PC-3 (cell line): ENCODE measurements at places on chromosomes 12 and 14. TPM values are rescaled to one million over a fixed set of nuclear protein-coding genes. Genes with fewer than 3 reads are reported as not detected.

TMTC3 gene
- total RNA-seq: 10.0 and 11.4 TPM in 2 replicates

AKAP5 gene
- 0.58 and 0.86 TPM in 2 replicates for total RNA-seq

CRY1 gene
- total RNA-seq: 32.0 and 32.4 TPM in 2 replicates

DNA sequence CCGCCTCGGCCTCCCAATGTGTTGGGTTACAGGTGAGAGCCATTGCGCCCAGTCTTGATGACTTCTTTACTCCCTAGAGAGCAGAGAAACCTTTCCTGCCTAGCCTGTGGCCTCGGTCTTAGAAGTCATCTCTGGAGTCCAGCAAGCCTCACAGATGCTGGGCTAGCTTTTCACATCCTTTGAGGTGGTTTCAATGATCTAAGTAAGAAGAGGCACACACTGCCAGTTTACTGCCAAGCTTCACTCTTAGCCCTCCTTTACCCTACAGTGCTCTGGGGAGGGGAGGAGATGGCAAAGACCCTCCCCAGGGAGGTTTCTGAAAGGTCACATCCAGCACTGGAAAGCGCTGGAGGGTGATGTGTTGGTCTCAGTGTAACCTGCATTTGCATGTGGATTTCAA, 304.8 kb downstream of the PCNX1 start:
- no peaks in the 10 kb centered on the region for H3K27me3 ChIP-seq
- no peak overlapping the region for H3K4me3 ChIP-seq
- no peak for DNase-seq

DNA sequence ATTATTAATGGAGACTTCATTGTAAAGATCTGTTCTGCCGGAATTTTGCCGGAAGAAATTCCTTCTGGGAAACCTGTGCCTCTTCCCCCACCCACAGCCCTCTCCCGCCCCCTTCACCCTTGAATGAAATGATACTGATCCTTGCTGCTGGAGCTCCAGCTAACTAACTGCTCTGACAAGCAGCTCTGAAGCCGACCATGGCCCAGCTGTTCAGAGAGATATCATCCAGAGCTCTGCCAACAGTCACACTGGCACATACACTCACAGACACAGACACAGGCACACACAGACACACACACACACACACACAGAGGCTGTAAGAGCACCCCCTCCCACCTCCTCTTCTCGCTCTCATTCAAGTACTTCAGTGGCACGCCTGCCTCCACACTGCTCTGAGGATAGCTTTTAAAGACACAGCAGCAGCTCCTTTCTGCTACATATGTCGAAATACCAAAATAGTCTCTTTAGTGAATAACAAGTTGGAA, 88.6 kb downstream of the R3HDM2 start:
- H3K27ac ChIP-seq: no peak overlapping the region
- H3K4me3 ChIP-seq: no peak overlapping the region
- 0 out of 2 replicates have a peak, but pooled peaks cover 2% of the 10 kb centered on the region for H3K36me3 ChIP-seq
- DNase-seq: no peak
- H3K27me3 ChIP-seq: no peaks in the 10 kb centered on the region
- H3K4me1 ChIP-seq: no peaks in the 10 kb centered on the region

- DNase-seq: no peak
- H3K27ac ChIP-seq: no peak overlapping the region
- H3K36me3 ChIP-seq: no peaks in the 10 kb centered on the region
- peaks cover 25% of the 10 kb centered on the region for H3K4me1 ChIP-seq
- no peaks in the 10 kb centered on the region for H3K27me3 ChIP-seq
Measured at GRCh38 chr14:91372671-91373495, 44.7 kb downstream of the CCDC88C start.

- DNase-seq: peak; percentile 98
- H3K27me3 ChIP-seq: no peaks in the 10 kb centered on the region
- peaks cover 10% of the 10 kb centered on the region; the same call in 1 of the 2 replicates for H3K36me3 ChIP-seq
- peak overlapping the region; percentile 67 for H3K27ac ChIP-seq
- no peak overlapping the region for H3K4me3 ChIP-seq
- peaks cover 27% of the 10 kb centered on the region for H3K4me1 ChIP-seq
Measured at GRCh38 chr14:72745546-72745945, 148.4 kb downstream of the DPF3 start.

DNA sequence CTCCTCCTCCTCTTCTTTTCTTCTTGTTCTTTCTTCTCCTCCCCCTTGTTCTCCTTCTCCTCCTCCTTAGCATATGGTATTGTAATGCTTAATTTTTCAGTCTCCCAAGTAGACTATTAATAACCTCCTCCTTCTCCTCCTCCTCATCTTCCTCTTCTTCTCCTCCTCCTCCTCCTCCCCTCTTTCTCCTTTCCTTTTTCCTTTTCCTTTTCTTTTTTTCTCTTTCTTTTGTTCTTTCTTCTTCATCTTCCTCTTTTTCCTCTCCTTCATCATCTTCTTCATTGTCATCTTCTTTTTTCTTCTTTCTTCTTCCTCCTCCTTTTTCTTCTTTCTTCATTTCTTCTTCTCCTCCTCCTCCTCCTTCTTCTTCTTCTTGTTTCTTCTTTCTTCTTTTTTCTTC, 251.6 kb upstream of the ARHGAP5 start:
- H3K27ac ChIP-seq: no peak overlapping the region
- H3K36me3 ChIP-seq: no peaks in the 10 kb centered on the region
- no peaks in the 10 kb centered on the region for H3K4me1 ChIP-seq
- DNase-seq: no peak

- H3K4me3 ChIP-seq: no peak overlapping the region
- peaks cover 33% of the 10 kb centered on the region for H3K27me3 ChIP-seq
- H3K4me1 ChIP-seq: no peaks in the 10 kb centered on the region
- no peak overlapping the region for H3K27ac ChIP-seq
- DNase-seq: no peak
Measured at GRCh38 chr14:91796617-91797347, 64.9 kb upstream of the CATSPERB start.

DNA sequence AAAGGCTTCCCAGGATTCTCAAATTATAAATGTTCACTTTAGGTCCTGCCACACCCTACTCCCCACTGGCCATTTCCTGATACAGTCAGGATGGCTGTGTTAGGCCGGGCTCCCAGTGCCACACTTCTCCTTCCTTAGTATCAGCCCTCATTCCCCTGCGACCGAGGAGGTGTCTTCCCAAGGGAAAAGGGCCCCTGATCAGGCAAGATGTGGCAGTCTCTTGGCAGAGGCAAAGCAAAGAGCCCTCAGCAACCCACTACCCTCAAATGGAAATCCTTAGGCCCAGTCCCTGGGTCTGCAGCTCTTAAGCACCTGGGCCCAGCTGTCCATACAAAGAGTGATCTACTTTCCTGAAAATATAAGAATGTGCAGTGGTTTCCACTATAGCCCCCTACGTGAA, 96.5 kb upstream of the VASH1 start:
- DNase-seq: no peak
- H3K36me3 ChIP-seq: no peaks in the 10 kb centered on the region
- no peak overlapping the region for H3K27ac ChIP-seq
- H3K27me3 ChIP-seq: peaks cover 54% of the 10 kb centered on the region

- H3K4me3 ChIP-seq: no peak overlapping the region
- peaks cover 12% of the 10 kb centered on the region for H3K4me1 ChIP-seq
- H3K27ac ChIP-seq: no peak overlapping the region
- no peaks in the 10 kb centered on the region for H3K36me3 ChIP-seq
Measured at GRCh38 chr12:109695961-109696461, 17.6 kb upstream of the FAM222A start.

DNA sequence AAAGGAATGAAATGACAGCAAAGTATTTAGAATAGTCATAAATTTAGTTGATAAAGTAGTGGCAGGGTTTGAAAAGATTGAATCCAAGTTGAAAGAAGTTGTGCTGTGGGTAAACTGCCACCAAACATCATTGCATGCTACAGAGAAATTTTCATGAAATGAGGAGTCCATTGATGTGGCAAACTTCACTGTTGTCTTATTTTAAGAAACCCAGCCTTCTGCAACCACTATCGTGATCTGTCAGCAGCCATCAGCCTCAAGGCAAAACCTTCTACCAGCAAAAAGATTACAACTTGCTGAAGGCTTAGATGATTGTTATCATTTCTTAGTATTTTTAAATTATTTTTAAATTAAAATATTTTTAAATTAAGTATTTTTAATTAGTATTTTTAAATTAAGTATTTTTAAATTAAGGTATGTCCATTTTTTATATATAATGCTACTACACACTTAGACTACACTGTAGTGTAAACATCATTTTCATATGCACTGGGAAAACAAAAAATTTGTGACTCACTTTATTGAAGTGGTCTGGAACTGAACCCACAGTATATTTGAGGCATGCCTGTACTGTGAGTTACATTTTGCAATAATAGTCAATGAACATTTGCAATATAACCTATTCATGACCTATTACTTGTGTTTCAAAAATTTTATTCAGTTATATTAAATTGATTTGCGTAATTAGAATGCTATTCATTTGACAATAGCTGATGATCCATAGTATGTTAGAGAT, 67.2 kb upstream of the SYT1 start:
- no peak overlapping the region for H3K4me3 ChIP-seq
- no peaks in the 10 kb centered on the region for H3K27me3 ChIP-seq

GRCh38 chr12:72717036-72717435, 444.9 kb downstream of the TRHDE start:
- no peak for DNase-seq
- no peak overlapping the region for H3K27ac ChIP-seq
- H3K27me3 ChIP-seq: no peaks in the 10 kb centered on the region
- no peaks in the 10 kb centered on the region for H3K36me3 ChIP-seq
- no peaks in the 10 kb centered on the region for H3K4me1 ChIP-seq
- H3K4me3 ChIP-seq: no peak overlapping the region

GRCh38 chr14:59333235-59333634, 131.9 kb downstream of the GPR135 start:
- peaks cover 15% of the 10 kb centered on the region for H3K4me1 ChIP-seq
- H3K4me3 ChIP-seq: no peak overlapping the region
- H3K27me3 ChIP-seq: no peaks in the 10 kb centered on the region
- peaks cover 17% of the 10 kb centered on the region for H3K36me3 ChIP-seq
- H3K27ac ChIP-seq: no peak overlapping the region
